ENCODE measurements at places on chromosomes 7 and 10.
A peak's percentile ranks its signal among the peaks of the same experiment; 100 is the strongest.

- no peak for DNase-seq
These were observed 242.7 kb upstream of the FOXK1 start for GRCh38 chr7:4439444-4439843.

DNA sequence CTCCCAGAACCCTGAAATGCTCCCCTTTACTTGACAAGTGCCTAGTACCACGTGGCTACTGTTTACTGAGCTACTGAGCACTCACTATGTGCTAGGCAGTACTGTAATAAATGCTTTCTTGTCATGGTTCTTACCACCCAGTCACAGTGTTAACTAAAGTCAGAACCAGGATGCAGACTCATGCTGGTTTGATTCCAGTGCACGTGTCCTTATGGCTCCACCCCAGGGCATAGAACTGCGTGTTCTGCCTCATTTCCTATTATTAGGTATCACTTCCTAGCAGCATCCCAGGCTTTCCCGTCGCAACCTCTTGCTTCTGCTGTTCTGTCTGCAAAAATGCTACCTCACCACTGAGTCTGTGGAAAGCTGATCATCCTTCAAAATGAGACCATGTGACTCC lies 71.7 kb upstream of the DOCK1 start:
- no peak for DNase-seq

- DNase-seq = peak; percentile 94
These were observed 18.5 kb downstream of the MXI1 start for GRCh38 chr10:110225756-110226542.

DNA sequence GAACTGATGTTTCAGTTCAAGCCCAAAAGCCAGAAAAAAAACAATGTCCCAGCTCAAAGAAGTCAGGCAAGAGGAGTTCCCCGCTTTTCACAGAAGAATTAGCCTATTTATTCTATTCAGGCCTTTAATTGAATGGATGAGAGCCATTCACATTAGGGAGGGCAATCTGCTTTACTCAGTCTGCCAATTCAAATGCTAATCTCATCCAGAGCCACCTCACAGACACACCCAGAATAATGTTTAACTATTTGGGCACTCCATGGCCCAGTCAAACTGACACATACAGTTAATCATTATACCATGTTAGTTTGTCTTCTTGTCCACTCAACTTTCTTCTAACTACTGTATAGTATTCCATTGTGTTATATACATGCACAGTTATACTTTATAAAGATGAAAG lies 2.6 kb upstream of the NPSR1 start:
- DNase-seq = no peak

GRCh38 chr7:99839287-99840021 lies 11.6 kb downstream of the CYP3A43 start:
- no peak for DNase-seq

DNA sequence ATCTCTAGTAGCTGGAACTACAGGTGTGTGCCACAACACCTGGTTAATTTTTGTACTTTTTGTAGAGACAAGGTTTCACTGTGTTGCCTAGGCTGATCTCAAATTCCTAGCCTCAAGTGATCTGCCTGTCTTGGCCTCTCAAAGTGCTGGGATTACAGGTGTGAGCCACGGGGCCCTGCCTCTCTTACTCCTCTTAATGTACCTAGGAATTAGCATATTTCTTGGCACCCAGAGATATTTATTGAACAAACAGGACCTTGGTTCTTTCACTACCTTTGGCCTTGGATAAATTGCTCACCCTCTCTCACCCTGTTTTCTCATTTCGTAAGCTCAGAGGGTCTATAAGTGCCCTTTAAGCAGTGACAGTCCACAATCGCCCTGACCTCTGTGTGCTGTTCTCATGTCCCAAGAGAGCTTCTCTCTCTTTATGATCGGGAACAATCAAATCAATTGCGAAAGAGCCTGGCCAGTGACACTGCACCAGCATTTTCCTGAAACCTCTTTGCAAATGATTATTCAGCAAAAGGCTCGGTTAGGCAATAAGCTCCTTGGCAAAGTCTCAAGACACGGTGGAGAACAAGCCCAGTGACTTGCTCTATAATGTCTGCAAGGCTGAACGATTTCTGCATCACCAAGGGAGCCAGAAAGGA lies 117.7 kb downstream of the APBB1IP start:
- peak; percentile 89 for DNase-seq

- no peak for DNase-seq
These were observed 63.4 kb upstream of the SRPK2 start for GRCh38 chr7:105452085-105452484.

DNA sequence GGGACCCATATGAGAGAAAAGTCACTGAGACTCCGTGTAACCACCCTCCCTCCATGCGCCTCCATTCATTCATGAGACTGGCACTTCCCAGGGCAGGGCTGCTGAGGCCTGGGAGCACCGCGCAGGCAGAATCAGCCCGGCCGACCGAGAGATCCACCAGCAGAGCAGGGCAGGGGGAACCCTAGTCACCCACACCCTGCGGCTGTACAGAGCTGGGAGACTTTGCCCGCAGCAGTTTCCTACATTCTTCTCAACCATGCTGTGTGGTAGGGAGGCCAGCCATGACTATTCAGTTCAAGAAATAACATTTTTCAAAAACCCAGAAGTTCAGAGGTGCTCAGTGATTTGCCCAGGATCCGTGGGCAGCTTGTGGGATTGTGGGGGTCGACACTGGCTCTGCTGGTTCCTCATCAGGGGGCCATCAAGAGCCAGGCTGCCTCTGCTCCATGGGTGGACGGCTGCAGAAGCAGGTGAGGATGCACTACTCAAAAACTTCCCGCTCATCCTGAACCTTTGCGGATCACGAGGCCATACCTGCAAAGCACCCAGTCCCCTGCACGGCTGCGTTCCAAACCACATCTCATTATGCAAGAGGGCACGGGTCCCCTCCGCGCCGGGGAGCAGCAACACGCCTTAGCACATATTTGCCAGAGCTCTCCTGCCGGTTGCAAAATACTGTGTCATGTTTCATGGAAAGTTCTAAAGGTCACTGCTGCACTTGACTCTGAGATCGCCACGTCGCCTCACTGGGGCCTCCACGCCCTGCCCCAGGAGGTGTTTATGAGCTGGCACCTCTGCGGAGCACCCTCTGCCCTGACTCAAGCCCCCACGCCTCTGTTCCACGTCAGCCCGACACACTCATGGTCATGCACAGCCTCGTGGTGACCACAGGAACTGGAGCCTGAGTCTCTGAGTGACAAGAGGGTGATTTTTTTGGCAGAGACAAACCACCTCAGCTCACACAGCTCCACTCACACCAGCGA lies 132.0 kb downstream of the PRKAG2 start:
- peak; percentile 75 for DNase-seq

- DNase-seq = peak; percentile 76
These were observed 12.3 kb downstream of the KLF14 start for GRCh38 chr7:130721486-130722277.

DNA sequence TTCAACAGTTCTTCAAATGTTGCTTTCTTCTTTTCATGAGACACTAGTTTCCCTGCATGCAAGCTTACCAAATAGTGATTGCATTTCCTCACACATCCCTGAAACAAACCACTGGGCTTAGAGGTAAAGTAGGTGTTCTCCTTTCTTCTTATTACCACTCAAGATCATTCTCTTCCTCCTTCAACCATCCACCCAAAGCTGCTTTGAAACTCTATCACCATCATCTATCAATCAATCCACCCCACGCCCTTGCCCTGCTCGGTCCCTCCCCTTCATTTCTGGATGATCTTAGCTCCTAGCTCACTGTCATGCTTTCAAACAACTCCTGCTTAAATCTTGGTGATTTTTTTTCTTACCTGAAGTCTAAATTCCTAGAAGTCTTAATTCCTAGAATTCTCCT lies 18.9 kb downstream of the HYCC1 start:
- no peak for DNase-seq

DNA sequence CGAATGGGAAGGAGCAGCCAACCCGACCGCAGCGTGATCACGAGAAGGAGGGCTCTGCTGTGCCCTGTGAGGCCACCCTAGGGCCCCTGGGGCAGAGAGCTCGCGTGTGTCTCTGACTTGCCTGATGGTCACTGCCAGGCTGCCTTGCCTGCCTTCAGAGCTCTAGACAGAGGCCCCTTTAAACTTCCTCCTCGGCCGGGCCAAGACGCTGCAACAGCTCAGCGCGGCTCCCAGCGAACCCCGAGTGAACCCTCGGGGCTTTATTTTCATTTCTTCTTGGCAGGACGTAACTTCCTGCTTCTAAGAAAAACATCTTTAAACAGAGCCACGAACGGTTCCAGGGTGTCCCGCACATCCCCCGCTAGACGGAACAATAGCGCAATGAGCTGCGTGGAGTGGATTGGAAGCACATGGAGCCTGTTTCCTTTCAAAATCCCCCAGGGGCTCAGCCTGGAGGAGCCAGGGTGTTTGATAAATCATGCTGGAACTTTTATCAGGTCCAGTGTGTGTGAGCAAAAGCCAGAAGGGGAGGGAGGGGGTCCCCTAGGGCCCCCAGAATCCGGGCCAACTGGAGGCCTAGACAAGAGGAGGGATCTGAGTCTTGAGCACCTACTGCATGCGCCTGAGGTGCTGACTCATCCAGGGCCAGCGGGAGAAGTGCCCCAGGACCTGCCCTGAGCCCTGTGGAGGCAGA lies 134.1 kb upstream of the GDF10 start:
- DNase-seq = peak; percentile 98

Data from fibroblast of the aortic adventitia (primary cell).